Nucleus accumbens (tissue), 56 donors: ENCODE measurements at places on chromosomes 1 and 21.

DNA sequence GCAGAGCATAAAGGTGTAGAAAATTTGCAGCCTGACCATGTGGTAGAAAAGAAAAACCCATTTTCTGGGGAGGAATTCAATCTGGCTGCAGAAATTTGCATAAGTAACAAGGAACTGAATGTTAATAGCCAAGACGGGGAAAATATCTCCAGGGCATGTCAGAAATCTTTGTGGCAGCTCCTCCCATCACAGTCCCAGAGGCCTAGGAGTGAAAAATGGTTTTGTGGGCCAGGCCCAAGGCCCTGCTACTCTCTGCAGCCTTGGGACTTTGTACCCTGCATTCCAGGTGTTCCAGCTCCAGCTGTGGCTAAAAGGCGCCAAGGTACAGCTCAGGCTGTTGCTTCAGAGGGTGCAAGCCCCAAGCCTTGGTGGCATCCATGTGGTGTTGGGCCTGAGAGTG is 152.9 kb downstream of the PATJ start:
- DNase-seq: no peak

- DNase-seq: no peak
These were observed 13.9 kb downstream of the SERTAD4 start for GRCh38 chr1:210246447-210246846.

DNA sequence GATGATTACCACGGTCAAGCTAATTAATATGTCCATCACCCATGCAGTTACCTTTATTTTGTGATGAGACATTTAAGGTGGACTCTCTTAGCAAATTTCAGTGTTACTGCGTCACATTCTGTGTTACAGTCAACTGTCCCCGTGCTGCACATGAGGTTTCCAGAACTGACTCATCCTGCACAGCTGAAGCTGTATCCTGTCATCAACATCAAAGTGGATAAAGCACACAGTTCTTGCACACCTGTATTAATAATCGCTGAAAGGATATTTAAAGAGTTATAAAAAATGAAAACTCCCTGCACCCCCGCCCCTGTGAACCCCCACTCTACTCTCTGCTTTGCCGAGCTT is 3.4 kb upstream of the KRTAP10-5 start:
- no peak for DNase-seq

DNA sequence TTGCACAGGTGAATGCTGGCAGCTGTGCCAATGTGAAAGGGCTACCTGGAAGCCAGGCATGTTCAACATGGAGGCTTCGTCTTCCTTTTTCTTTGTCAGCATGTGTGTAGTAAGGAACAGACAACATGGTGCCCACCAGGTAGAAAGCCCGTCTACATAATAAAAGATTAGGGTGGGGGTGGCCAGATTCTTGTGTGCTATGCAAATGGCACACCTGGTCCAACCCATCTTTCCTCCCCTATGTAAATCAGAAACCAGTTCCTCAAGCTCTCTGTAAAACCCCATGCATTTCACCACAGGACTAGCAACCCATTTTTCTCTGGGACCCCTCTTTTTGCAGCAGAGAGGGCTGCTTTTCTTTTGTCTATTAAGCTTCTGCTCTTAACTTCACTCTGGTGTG is 72.3 kb upstream of the ZP4 start:
- no peak for DNase-seq

- no peak for DNase-seq
These were observed 126.7 kb upstream of the ERG start for GRCh38 chr21:38625000-38625399.

DNA sequence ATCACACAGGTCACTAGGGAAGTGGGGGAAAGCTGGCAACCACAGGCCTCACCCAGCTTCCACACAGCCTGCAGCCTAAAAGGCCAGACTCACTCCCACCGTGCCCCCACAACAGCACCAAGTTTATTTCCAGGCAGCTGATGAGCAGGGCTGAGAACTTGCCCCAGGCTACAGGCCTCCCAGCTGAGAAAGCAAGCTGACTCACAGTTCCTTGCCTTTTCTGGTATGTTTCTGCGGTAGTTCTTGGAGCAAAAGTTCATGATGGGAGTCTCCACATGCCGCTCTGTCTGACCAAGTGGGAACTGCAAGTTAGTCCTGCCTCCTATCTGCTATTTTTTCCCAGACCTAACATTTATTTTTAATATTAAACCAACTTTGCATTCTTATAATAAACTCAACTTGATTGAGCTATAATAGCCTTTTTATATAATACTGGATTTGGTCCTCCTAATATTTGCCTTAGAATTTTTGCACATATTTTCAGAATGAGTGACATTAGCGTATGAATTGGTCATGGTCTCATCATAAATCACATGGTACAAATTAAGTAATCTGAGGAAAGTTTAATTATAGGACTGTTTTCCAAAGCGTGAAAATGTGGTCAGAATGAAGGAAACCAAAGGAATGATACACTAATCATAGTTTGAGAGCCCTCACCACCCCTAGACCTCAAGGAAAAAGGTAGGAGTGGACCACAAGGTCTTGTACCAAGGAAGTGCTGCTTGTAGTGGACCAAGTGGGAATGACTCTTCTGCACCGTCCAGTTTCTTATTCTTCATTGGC is 30.7 kb downstream of the RPAP2 start:
- no peak for DNase-seq

- DNase-seq: no peak
These were observed 320.3 kb upstream of the C1orf174 start for GRCh38 chr1:4220362-4220761.

DNA sequence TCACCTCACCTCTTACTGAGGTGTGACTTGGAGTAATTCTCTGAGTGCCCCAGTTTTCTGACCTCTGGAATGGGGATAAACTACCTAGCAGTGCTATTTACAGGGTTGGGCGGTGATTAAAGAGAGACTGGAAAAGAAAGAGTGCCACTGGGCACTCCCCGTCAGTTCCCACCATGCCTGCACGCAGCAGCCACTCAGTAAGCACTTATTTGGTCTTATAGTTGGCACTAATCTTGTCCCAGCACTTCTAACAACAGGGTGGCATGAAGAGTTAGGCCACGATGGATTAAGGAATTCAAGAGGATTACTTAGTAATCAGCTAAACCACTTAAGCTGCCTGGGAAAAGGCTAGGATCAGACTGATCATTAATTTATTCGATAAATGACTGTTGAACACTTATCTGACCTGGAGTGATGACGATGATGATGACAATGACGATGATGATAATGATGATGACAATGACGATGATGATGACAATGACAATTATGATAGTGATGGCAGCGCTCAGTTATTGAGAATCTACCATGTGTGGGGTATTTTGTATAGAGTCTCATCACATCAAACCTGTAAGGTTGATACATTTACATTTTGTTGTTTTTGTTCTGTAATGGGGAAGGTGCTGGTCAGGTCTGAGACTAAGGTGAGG is 5.4 kb downstream of the CITED4 start:
- DNase-seq: no peak

GRCh38 chr1:58907398-58907797 is 123.6 kb upstream of the JUN start:
- no peak for DNase-seq

DNA sequence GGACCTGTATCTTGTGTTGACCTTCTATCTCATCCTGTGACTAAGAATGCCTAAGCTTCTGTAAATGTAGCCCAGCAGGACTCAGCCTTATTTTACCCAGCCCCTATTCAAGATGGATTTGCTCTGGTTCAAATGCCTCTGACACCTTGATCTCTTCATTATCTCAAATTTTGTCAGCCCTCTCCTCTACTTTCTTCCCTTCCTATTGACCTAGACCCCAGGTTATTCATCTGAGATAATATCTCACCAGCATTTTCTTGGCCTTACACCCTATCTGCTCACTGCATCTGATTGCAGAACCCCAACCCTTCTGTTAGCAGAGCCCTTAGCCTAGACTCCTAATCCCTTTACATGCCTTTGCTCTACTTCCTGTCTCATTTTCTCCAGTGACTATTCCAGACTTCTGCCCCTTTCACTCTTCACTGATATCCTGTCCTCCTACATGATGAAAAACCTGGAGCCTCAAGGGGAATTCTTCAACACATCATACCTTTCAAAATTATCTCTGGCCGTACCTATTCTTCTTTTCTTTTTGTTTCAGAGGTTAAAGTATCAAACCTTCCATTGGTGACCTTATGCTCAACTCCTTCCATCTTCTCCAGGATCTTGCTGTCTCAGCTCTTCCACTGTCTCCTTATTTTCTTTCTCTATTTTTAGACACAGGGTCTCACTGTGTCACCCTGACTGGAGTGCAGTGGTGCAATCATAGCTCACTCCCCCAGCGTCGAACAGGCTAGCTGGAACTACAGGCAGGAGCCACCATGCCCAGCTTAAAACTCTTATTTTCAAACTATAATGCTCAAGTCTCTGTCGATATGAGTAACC is 44.9 kb downstream of the WDR64 start:
- no peak for DNase-seq

DNA sequence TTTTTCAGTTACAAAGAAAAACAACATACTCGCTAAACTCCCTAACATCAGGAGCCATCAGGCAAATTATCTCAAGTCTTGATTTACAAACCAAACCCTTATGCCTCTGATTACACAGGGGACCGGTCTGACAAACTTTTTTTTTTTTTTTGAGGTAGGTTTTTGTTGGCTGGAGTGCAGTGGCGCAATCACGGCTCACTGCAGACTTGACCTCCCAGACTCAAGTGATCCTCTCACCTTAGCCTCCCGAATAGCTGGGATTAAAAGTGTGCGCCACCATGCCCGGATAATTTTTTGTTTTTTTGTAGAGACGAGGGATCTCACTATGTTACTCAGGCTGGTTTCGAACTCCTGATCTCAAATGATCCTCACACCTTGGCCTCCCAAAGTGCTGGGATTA is 3.8 kb upstream of the MIIP start:
- DNase-seq: no peak

GRCh38 chr1:172400722-172401105 is 19.8 kb upstream of the C1orf105 start:
- DNase-seq: no peak

GRCh38 chr1:176552217-176552991 is 89.4 kb downstream of the PAPPA2 start:
- DNase-seq: no peak

- no peak for DNase-seq
These were observed 34.5 kb upstream of the RALGPS2 start for GRCh38 chr1:178690496-178690895.

- DNase-seq: no peak
These were observed 31.1 kb downstream of the EEIG2 start for GRCh38 chr1:108590957-108591356.

DNA sequence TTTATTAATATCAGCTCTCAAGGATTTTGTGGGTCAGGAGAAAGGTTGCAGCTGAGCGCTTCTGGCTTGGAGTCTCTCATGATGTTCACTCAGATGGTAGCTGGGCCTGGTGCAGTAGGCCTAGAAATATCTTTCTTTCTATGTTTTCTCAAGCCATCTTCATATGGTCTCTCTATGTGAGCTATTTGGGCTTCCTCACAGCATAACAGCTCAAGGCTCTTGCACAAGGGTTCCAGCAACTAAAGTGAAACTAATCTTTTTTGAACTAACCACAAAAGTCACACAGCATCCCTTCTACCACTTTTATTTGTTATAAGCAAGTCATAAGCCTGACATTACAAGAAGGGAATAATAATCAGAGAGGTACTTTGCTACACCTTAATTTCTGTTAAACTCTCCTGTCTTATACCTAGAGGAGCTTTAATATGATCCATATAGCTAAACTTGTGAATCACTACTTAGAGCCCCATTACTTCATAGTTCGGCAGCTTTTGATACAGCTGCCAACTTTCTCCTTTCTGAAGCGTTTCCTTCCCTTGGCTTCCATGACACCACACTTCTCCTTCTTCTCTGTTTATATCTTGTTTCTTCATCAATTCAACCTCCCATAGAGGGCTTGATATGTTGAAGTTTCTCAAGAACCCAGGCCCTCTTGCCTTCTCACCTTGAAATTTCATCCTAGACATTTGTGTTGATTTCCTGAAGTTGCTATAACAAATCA is 720.2 kb downstream of the LTN1 start:
- DNase-seq: no peak
